NCI-H524 treated with DMSO at 0.1 percent for 48 hours (cell line): ENCODE measurements at places on chromosomes 3 and 15.

GRCh38 chr15:95799286-95800200, 531.0 kb upstream of the NR2F2 start:
- no peak for DNase-seq

GRCh38 chr3:161671141-161671540, 174.5 kb downstream of the OTOL1 start:
- DNase-seq: no peak

GRCh38 chr3:73228437-73228836, 167.0 kb downstream of the EBLN2 start:
- no peak for DNase-seq

- DNase-seq: no peak
Observed at GRCh38 chr15:79341396-79341795, 30.5 kb downstream of the TMED3 start.

DNA sequence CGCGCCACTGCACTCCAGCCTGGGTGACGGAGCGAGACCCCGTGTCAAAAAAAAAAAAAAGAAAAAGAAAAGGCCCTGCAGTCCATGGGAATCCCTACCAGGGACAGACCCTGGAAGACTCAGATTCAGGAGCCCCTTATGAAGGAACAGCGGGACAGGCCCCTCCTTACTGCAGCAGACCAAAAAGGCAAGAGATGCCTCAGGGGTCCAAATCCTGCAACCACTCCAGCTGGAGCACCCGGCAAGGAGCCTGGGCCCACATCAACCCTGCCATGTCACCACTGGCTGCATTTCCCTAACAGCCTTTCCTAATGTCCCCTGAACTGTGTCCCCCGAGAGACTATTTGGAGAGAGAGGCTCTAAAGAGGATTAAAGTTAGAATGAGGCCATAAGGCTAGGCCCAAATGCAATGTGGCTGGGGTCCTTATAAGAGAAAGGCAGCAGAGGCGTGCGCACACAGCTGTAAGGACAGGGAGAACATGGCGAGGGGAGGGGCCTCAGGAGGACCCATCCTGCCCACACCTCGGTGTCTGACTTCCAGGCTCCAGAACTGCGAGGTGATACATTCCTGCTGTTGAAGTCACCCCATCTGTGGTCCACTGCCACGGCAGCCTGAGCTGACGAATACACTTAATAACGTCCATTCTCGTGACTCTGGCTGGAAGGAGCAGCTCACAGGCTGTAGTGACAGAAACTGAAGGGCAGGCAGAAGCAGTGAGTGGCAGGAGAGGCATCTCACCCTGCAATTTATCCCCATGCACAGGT, 78.1 kb downstream of the ATP10A start:
- DNase-seq: peak; percentile 13

GRCh38 chr15:81182031-81182755, 14.5 kb upstream of the IL16 start:
- no peak for DNase-seq
